ENCODE measurements at places on chromosomes 3 and 15.
A peak's percentile ranks its signal among the peaks of the same experiment; 100 is the strongest.

DNA sequence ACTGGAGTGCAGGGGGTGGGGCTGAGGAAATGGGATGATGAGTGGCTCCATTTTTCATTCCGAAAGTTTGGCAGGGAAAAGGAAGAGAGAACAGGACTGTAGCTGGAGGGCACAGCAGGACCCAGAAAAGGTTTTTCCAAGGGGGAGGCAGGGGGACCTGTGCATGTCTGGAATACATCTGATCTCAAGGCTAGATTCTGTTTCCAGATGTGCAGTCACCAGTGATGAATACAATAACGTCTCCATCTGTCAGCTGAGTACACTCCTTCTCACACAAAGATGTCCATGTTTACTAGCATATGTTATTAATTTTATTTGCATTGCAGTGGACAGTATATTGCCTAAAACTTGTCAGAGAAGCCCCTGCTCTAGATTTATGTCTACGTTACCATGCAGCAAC lies 39.9 kb upstream of the PRTG start:
- no peak for DNase-seq

GRCh38 chr3:152403632-152404066 lies 134.9 kb downstream of the MBNL1 start:
- DNase-seq: no peak

GRCh38 chr3:107810171-107811071 lies 280.4 kb downstream of the CD47 start:
- DNase-seq: no peak

- no peak for DNase-seq
These were observed 71.1 kb downstream of the MRPL46 start for GRCh38 chr15:88395872-88396781.

DNA sequence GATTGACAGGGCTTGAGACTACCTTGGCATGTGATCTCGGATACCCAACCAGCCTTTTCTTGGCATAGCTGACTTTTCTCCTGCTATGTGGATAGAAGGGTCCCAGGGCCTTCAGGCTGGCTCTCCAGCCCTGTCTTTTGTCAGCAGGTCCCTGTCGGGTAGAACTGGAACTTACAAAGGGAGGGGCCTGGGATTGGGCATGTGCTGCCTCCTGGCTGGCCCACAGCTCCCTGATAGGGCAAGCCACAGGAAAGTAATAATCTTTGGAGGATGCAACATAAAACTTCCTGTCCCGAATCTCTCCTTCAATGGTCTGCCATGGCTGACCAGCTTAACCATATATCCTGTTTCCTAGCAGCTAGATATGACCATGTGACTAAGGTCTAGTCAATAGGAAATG lies 89.1 kb downstream of the ABHD5 start:
- no peak for DNase-seq

DNA sequence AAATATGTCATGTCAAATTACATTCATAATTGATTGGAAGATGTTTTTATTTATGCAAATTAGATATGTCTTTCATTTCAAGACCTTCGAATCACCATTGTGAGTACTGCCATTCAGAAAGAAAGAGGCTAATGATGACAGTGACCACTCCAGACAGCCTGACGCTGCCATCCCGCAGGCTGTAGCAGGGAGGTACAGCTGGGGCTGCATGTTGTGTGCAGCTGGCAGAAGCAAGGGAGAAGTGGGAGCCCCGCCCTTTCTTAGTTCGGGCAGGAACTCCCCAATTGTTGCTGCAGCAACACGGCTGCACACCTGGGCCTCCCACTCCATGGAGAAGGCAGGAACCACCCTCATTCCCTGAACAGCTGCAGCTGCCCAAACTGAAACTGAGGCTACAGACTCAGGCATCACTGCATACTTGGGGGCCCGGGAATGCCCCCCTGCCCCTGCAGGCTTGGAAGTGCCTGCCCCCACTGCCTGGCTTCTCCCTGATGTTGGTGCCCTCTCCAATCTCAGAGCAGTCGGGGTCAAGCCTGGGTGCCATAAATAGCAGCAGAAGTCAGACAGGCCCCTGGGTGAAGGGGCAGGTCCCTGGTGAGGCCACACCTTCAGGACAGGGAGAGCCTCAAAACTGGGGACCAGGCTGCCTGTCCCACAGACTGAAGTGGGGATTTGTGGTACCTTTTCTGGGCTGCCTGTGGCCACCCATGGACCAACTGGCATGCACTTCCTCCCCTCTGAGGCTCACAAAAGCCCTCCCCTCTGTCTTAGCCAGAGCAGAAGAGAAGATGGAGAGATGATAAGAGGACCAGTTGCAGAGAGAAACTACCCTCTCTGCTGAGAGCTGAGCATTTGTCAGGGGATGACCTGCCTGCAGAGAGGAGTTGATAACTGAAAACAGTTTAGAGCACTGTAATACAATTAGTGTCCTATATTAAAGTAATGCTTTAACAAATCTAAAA lies 964.6 kb downstream of the SI start:
- no peak for DNase-seq

GRCh38 chr3:60017631-60018030 lies 967.8 kb upstream of the CFAP20DC start:
- DNase-seq: no peak

DNA sequence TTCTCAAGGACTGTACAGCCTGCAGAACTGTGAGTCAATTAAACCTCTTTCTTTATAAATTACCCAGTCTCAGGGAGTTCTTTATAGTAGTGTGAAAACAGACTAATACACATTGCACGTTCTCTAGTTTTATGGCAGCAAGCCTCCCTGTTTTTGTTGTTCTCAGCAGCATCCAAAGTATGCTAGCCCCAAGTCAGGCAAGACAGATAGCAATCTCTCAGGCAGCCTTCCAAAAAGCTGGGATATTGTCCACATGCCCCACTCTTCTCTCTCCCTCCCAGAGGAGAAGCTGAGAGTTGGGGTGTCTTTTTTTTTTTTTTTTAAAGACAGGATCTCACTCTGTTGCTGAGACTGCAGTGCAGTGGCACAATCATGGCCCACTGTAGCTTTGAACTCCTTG lies 130.6 kb downstream of the ISL2 start:
- no peak for DNase-seq

DNA sequence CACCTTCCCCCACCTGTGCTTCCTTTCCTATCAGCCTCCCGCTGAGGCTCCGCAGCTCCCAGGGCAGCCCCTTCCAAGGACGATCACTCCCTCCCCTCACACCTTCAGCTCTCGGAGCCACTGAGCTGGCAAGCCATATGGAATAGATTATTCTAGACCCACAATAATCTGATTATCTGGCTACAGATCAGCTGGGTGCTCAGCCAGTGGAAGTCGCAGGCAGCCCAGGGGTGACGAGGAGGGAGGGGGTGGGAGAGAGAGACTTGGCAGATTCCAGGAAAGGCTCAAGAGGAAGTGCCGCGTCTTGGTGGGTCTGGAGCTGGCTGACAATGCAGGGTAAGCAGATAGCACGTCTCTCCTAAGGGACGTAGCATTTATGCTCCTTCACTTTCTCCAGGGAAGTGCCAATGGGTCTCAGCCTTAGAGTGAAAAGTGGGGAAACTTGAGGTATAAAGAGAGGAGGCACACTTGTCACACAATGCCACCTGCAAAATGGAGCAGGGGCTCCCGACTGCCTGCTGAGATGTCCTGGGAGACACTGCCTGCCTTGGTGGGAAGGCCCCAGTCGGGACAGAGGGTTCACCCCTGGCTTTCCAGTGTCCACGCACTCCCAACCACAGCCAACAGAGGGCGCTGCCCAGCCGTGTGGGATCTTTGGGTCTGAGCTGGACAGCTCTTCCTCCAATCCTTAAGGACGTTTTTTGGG lies 9.4 kb upstream of the MESP1 start:
- peak; percentile 88 for DNase-seq

DNA sequence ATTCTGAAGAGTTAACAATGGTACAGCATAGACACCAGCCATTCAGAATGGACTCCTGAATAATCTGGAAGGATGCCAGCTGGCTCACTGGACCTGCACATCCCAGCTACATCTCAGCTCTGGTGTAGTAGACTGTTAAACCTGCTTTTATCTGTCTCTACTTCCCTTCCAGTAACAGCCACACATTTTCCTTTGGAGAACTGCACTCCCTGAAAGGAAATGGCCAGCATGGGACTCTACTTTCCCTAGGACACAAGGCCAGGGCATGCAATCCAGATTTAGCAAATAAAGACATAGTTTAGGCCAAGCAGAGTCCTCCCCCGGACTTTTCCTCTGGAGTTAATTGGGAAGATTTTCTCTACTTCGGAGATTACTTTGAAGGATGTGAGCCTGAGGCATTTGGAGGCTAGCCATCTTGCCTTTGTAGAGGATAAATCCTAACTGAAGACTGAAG lies 82.7 kb upstream of the TCF12 start:
- no peak for DNase-seq

DNA sequence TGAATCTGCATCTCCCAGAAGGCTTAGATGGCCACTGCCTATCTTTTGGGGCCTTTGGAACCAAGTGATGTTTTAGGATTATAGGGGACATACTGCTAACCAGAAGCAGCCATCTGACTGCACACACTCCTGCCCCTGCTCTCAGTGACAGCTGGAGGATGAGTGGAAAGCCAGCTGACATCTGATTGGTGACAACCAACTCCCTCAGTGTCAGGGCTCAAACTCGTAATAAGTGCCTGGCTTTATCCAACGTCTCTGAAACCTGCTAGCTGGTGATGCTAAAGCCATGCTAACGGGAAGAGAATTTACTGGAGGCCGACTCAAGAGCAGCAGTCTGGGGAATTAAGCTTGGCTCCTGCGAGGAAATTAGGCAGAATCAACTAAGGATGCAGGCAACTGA lies 35.1 kb downstream of the KY start:
- DNase-seq: no peak

GRCh38 chr15:100671858-100672543 lies 69.6 kb downstream of the ASB7 start:
- peak; percentile 48 for DNase-seq

- DNase-seq: no peak
These were observed 29.1 kb downstream of the PRR20G start for GRCh38 chr3:127258733-127259132.

- DNase-seq: peak; percentile 19
These were observed 106.3 kb downstream of the PLD1 start for GRCh38 chr3:171704002-171704401.

DNA sequence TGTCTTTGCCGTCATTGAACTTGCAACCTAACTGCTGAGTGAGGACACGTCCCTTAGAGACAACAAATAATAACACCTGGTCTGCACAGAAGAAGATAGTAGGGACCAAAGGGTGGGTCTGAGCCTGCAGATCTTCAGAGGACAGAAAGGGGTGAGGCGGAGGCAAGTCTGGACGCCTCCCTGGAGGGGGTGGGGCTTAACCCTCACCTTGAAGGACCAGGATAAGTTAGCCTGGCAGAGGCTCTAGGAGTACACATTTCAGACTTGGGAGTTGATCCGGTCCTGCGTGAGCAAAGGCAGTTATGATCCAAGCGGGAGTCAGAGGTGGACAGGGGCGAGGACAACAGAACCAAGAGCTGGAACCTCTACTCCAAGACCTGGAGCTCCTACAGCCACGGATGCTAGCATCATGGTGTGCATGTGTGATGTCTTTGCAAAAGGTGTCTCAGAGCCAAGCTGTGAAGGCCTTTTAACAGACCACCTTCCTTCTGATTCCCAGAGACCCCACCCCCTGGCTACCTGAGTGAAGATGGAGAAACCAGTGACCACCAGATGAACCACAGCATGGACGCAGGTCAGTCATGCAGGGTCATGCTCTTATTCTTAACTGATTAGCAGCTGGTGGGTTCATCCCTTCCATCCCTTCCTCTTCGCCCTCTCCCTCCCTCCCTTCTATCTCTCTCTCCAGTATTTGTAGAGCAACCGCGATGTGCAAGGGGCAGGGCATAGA lies 88.0 kb downstream of the AAGAB start:
- DNase-seq: no peak

DNA sequence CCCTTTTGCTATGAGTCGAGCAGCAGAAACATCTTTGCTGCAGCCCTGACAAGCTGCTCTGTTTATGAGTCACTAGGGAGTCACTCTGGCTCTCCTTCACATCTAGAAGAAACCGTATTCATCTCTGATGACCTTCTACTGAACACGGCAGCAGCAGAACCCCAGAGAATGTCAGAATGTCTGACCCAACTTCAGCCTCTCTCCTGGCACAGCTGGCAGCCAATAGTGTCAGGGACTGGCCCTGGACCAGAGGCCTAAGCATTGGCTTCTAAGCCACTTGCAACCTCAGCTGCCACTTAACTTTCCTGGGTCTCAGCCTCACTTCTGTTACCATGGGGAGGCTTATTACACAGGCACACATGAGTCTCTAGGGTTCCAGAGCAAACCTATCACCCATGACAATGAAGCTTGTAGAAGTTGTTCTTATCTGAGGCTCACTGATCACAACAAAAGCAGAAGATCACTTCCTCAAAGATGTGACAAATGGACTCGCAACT lies 184.1 kb upstream of the TLE3 start:
- DNase-seq: no peak

DNA sequence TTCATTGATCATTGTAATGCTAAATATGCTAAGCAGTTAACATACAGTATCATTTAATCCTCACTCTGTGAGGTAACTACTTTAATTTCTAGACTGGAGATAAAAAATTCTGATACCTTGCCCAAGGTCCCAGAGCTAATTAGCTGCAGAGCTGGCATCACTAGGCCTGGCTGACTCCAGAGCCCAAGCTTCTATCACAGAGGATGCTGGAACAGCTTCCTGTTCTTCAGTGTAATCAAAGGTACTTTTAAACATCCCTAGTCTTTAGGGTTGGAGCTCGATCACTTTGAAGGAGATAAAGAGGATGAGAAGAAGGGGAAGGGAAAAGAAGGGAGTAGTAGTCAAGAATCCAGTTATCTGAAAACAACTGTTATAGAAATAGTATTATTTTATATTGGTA lies 37.1 kb upstream of the BOC start:
- no peak for DNase-seq

DNA sequence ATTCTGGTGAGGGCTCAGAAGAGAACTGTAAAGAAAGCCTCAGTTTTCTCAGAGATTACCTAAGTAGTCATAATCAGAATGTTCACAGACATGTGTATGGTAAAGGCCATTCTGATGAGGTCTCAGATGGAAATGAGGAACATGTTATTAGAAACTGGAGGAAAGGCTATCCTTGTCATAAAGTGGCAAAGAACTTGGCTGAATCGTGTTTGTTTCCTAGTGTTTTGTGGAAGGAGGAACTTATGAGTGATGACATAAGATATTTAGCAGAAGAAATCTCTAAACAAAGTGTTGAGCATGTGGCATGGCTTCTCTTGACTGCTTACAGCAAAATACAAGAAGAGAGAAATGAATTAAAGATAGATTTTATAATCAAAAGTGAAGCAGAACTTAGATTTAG lies 12.8 kb upstream of the KLHL40 start:
- no peak for DNase-seq

- DNase-seq: no peak
These were observed 24.2 kb downstream of the NMNAT3 start for GRCh38 chr3:139653582-139653981.

GRCh38 chr3:163347944-163348343 lies 1730.4 kb downstream of the SI start:
- DNase-seq: no peak

DNA sequence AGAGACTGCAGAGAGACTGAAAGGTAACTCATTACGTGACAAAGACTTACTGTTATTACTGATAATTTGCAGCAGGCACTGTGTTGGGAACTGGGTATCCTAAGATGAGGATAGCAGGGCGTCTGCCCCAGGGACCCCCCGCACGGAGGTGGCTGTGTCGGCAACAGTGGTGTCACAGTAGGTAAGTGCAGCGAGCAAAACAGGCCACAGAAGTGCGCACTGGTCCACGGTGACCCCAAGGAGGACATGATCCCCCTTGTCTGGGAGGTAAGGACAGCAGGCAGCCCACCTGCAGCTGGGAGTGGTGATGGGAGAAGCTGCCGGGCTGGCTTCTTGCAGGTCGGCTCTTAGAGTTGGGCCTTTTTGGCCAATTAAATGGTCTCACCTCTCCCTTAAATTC lies 82.9 kb downstream of the FAM43A start:
- DNase-seq: no peak

All from GM10248 (cell line).